ENCODE measurements at places on chromosomes 3 and 15.

DNA sequence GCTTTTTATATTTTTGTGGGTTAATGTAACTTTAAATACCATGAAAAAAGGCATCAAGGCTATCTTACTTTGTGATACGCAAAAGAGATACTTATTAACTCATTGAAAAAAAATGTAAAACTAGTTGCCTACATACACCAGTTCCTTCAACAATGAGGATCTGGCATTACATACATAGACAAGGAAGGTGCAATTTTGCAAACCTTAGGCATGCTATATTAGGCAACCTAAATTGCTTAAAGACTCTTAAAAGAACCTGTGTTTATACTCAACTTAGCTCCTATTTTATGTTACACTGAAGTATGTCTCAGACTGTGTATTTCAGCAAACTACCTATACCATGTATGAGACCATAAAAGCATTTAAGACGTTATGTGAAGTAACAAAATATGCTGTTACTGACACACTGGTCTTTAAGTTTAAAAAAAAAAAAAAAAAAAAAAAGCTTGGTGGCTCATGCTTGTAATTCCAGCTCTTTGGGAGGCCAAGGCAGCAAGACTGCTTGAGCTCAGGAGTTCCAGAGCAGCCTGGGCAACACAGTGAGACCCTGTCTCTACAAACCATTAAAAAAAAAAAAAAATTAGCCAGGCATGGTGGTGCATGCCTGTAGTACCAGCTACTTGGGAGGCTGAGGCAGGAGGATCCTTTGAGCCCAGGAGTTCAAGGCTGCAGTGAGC is 9.1 kb downstream of the TASOR start:
- DNase-seq: no peak

DNA sequence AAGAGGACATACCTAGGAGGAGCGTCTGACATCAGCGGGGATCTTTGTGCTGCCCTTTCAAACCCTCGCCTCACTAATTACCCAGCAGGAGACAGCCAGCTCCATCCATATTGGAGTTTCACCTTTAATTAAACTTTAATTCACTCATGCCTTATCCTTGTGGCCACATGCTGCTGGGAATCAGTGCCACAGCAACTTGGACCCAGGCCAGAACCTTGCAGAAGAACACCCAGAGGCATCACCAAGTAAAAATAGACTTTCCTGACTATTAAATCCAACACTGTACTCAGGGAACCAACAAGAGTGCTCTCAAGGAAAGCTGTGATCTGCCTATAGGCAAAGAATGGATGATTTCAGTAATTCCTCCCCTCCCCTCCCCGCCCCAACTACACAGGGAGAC is 23.9 kb downstream of the EIF1B start:
- no peak for DNase-seq

DNA sequence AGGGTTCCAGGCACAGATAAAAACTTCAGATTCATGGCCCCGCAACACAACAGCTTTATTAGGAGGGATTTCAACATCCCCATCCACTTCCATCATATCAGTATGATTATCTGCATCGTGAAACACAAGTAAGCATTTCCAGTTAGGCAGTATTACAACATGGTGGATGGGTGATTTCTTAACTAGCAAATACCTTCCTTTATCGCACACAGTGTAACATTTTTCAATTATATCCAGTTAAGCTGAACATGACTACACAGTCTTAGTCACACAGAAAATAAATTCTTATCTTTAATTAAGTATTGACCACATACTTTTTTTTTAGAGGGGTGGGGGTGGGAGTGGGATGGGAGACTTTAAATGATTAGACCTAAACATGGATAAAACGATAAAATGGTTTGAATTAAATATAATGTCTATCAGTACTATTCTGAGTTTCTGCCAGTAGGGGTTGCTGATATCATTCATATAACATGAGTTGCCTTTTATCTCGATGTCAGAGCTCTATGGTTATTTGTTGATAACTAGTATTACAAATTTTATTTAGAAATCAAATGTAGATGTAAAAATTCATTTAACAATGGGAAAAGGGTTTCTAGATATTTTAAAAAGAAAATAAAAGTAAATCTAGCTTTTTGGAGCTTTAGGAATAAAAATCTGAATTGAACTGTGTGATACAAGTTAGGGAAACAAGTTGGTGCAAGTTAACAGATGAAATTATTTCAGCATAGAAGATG is 146.6 kb downstream of the TBL1XR1 start:
- DNase-seq: peak; percentile 10

- DNase-seq: no peak
These were observed 563.6 kb upstream of the NAALADL2 start for GRCh38 chr3:174295306-174296092.

- peak; percentile 46 for DNase-seq
These were observed 787 bp upstream of the SLMAP start for GRCh38 chr3:57755368-57755675.

- DNase-seq: no peak
These were observed 11.7 kb downstream of the MRPS22 start for GRCh38 chr3:139355476-139355875.

DNA sequence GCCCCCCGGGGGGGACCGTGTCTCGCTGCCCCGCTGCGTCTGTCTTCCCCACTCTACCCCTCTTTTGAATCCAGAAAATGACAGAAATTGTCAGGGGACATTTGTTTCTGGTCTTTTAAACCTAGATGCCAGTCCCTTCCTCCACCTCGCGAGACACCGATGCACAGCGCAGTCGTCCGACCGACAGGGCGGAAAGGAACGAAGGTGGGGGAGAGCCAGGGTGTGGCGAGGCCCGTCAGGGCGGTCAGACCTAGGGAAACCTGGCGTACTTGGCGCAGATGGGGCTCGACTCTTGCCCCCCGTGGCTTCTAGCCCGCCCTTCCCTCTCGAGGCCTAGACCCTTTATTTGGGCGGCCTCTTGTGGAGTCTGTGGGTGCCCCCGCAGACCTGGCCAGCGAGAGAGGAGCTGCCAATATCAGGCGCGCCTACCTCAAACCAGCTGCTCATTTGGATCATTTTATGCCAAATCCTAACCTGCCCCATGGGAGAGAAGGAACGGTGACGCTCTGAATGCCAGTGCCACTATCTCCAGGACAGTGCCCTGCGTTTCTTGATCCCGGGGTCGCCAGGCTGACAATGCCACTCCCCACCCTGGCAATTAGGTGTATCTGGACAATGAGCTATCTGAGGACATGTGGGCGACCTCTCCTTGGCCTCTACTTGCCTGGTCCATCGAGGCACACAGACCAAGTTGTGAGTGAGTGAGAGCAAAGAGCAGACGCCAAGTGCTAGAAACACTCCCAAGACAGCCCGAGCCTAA is 500 bp upstream of the RAB6B start:
- DNase-seq: no peak

- DNase-seq: no peak
These were observed 2.9 kb downstream of the SAMD7 start for GRCh38 chr3:169914321-169914720.

DNA sequence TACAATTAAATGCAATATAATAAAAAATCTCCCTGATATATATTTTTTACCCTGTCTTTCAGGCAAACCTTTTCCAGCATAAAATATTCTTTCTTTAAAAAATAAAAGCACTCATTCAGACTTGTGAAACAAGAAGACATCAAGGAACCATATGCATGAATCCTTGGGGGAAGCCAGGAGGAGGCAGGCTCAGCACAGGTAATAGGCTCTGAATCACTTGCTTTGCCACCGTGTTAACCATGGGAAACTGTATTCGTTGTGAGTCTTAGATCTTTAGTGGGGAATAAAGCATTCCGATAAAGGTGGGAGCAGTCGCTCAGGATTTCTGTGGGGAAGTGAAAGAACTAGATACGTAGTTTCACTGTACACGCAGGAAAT is 42.4 kb downstream of the FBN1 start:
- DNase-seq: peak; percentile 16

DNA sequence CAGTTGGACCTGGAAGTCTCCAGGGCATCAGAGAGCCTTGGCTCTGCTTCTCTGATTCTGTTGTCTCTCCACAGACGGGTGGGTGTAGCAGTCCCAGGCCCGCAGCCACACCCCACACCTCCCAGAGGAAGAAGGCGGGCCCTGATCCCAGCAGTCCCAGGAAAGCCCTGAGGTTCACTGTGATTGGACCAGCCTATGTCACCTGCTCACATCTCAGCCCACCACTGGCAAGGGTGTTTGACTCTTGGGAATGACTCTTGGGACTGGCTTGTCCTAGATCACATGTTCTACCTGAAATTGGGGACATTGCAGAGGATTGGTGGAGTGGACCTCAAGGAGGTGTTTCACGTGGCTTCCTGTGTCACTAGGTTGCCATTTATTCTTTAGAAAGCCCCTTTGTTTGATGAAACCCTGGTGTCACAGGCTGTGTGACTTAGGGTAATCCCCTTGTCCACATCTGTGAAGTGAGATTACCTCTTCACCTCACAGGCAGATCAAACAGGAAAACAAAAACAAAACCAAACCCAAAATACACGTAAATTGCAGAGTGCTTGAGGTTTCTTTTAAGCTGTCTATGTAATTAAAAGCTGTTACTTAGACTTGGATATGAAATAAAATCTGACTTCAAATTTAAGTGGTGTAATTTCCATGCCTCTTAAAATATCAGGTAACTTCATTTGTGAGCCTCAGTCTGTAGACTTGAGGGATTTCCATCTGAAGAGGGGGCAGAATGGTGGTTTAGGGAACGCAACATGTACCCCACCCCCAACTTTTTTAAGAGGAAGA is 26.7 kb downstream of the FLNB start:
- no peak for DNase-seq

GRCh38 chr3:31802981-31803740 is 177.9 kb downstream of the OSBPL10 start:
- DNase-seq: no peak

- DNase-seq: no peak
These were observed 127.2 kb downstream of the ZBTB20 start for GRCh38 chr3:115019900-115020299.
